ENCODE measurements at places on chromosomes 5 and 9. TPM values are rescaled to one million over a fixed set of nuclear protein-coding genes. Genes with fewer than 3 reads are reported as not detected.

NUTM2F gene
- not detected for total RNA-seq

NPR3 gene
- 82.2 TPM for total RNA-seq

ARPC5L gene
- 14.4 TPM for total RNA-seq

GPX3 gene
- 18.4 TPM for total RNA-seq

EIF4E1B gene
- total RNA-seq: not detected

AFAP1L1 gene
- 5.1 TPM for total RNA-seq

GNA14 gene
- total RNA-seq: 0.15 TPM

NCS1 gene
- total RNA-seq: 76.4 TPM

GABBR2 gene
- total RNA-seq: 1.3 TPM

INSYN2B gene
- total RNA-seq: 14.6 TPM

HTR1A gene
- not detected for total RNA-seq

SPACA9 gene
- 3.5 TPM for total RNA-seq

CDC42SE2 gene
- total RNA-seq: 18.4 TPM

SLC25A2 gene
- 1.0 TPM for total RNA-seq

TSSK1B gene
- total RNA-seq: 0.15 TPM

HSDL2 gene
- total RNA-seq: 60.7 TPM

RPL7A gene
- 2,714 TPM for total RNA-seq

DMGDH gene
- total RNA-seq: 2.5 TPM

SEMA4D gene
- 0.66 TPM for total RNA-seq

GNAQ gene
- 32.3 TPM for total RNA-seq

GLDC gene
- 0.58 TPM for total RNA-seq

SNCAIP gene
- total RNA-seq: 0.66 TPM

RANBP17 gene
- 0.83 TPM for total RNA-seq

GPRIN1 gene
- 6.3 TPM for total RNA-seq

GPR150 gene
- 0.66 TPM for total RNA-seq

MATR3 gene
- total RNA-seq: 196 TPM

OLFML2A gene
- 28.8 TPM for total RNA-seq

ESM1 gene
- total RNA-seq: 3.3 TPM

PCDHGA10 gene
- total RNA-seq: 14.7 TPM

SLC36A2 gene
- total RNA-seq: not detected

BTNL8 gene
- total RNA-seq: not detected

EPB41L4B gene
- total RNA-seq: 0.15 TPM

SLC34A3 gene
- total RNA-seq: under 0.01 TPM

NR6A1 gene
- 0.44 TPM for total RNA-seq

Measured in smooth muscle cell of trachea (primary cell).